Stimulated activated naive CD4-positive, alpha-beta T cell (primary cell): ENCODE measurements at places on chromosomes 6 and 20.
A peak's percentile ranks its signal among the peaks of the same experiment; 100 is the strongest.

GRCh38 chr6:105051941-105052471, 95.1 kb downstream of the LIN28B start:
- no peak for DNase-seq

GRCh38 chr20:52259295-52259694, 67.7 kb upstream of the ZFP64 start:
- no peak for DNase-seq

DNA sequence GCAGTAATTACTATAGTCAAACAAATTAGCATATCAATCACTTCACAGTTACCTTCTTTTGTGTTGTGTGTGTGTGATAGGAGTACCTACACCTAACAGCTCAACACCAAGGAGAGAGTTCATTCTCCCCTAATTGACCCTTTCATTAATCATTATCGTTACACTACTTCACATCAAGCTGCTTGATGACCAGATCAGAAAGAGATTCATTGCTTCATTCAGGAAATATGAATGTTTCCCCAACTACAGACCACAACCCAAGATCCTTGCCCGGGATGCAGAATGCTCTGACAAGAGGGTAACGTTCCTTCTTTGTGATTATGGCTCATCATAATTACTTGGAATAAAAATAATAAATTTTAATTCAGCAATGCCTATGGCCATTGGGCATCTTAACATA, 132.7 kb downstream of the PKHD1 start:
- DNase-seq: no peak

DNA sequence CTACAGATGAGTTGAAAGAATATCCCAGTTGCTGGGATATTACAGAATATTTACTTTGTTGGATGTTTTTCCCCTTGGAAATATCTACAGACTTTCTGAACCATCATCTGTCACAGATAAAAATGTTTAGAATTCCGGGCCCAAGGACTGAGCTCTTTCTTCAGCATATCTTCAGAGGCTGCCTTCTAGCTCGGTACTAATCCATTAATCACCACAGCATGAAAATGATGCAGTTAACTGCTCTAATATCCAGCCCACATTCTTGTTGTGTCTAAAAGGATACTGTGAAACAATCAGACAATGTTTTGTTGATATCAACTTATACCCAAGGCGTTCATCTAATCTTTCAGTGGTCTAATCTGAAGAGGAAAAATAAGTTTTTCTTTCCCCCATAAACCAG, 247.4 kb downstream of the TBC1D32 start:
- no peak for DNase-seq

DNA sequence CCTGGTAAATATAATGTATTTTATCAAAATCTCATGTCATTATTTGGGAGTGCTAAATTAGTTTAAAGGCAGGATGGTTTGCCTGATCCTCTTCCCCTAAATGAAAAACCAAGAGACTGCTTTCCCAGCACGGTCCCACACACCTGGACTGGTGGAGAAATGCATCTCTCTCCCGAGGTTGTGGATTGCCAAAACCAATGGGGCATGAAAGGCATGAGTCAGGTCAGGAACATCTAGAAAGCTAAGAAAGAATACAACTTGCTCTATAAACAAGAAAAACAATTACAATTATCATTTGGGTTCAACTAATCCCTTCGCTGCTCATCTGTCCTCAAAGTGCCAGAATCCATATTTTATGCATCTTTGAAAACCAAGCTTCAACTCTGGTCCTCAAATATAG, 308.3 kb upstream of the IRAK1BP1 start:
- no peak for DNase-seq

GRCh38 chr20:38873050-38873581, 53.1 kb upstream of the FAM83D start:
- DNase-seq: peak; percentile 23

- DNase-seq: peak; percentile 9
These were observed 38.4 kb upstream of the ARHGAP18 start for GRCh38 chr6:129748212-129748900.

DNA sequence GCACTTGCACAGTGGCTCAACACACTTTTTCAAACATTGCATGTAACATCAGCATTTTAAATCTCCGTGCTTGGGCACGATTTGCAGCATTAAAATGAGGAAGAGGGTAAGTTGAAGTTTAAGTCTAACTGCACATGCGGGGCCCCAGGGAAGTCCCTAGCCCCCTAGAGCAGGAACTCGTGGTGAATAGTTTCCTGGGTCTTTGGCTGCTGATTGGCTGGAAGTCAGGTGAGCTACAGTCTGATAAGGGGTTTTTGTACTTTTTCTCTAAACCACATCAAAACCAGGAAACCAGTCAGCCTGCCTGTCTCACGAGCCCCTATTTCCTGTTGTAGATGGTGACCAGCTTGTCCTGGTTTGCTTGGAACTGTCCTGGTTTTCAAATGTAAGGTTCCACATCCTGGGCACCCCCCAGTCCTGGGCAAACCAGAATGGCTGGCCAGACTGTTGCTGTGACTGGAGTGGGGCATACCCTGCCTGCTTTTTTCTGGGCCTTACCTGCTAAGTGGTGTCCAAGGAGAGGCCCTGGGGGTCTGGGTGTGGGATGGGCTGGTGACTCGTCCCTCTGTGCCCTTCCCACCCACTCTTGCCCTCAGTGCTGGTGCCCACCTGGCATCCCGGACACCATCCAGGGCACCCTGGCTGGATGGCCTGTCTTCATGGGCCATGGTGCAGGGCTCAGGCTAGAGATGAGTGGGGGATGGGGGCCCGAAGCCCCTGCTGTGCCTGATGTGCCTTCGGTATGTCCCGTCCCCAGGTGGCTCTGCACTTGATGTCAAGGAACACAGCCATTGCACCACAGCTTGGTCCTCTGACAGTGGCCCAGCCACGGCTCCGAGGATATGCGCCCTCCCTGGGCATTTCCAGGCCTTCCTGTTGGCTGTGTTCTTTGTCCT, 31.8 kb downstream of the SUN5 start:
- DNase-seq: peak; percentile 82

DNA sequence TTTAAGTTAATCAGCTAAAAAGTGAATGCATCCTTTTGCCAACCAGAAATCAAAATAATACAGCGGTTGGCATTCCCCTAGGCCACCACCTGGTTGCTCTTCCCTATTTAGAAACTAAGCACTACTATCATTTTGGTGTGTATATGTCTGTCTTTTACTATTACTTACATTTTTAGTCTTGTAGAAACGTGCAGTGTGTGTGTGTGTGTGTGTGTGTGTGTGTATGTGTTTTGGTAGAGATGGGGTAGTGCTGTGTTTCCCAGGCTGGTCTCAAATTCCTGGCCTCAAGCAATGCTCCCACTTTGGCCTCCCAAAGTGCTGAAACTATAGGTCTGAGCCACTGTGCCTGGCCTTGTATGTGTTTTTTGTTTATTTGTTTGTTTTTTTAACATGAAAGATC, 27.4 kb downstream of the MYO6 start:
- no peak for DNase-seq

DNA sequence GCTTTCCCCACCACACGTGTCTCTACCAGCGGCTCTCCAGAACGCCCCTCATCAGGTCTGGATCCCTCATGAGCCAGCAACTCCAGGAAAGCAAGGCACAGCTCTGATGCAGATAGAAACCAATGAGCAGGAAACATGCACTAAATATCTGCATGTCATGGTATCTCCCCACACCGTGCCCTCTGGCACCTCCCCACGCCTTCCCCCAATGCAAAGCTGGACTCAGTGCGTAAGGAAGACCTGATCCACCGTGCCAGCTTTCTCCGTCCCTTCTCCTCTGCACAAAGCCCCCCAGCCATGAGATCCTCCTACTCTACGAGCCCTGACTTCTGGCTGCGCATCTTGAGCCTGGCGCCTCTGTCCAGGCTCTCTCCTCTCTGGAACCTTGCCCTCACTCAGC, 9.4 kb downstream of the PDE10A start:
- DNase-seq: no peak

DNA sequence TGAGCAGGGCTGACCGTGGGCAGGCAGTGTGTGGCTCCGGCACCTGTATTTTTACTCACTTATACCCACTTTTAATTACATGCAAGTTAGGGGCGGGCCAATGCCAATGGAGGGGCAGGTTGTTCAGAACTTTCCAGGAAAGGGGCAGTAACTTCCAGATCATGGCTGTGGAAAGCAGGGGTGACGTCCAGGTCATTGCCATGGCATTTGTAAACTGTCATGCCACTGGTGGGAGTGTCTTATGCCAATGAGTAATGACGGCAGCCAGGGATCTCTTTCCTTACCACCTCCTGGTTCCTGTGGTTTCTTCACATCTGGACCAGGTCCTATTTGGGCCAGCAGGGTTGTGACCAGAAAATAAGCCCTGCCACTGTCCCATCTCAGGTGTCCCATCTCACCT, 258.7 kb downstream of the THBS2 start:
- DNase-seq: no peak

GRCh38 chr6:107344981-107345380, 114.4 kb downstream of the PDSS2 start:
- no peak for DNase-seq

DNA sequence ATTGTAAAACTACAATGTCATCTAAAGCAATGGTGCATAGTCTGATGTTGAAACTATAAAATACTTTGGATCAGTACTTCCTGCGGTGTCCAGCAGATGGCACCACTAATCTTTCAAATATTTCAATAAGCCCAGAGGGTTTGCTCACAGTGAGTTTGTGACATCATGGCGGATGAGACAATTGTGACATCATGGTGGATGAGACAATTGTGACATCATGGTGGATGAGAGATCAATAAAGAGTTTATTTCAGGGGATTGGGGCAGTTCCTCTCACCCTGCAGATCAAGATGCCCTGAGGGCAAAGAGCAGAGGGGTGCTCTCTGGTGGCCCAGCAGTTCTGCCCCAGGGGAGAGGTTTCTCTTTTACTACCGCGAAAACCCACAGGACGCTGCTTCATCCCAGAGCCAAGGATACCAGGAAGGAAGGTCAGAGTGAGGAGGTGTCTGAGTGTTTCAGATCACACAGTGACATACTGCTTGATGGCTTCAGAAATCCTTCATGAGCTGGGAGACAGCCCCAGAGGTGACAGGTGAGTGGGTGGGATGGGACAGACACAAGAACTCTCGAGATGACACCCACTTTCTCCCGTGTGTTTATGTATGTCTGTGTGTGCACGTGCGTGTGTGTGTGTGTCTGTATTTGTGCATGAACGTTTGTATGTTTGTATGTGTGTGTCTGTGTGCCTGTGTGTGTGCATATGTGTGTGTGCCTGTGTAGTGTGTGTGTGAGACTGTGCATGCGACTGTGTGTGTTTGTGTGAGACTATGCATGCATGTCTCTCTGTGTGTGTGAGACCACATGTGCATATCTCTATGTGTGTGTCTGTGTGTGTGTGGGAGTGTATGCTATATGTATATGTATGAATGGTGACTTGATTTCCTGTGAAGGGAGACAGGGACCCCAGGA, 7.3 kb upstream of the ULBP2 start:
- DNase-seq: peak; percentile 46

GRCh38 chr6:75802366-75802765, 53.3 kb downstream of the MYO6 start:
- no peak for DNase-seq

DNA sequence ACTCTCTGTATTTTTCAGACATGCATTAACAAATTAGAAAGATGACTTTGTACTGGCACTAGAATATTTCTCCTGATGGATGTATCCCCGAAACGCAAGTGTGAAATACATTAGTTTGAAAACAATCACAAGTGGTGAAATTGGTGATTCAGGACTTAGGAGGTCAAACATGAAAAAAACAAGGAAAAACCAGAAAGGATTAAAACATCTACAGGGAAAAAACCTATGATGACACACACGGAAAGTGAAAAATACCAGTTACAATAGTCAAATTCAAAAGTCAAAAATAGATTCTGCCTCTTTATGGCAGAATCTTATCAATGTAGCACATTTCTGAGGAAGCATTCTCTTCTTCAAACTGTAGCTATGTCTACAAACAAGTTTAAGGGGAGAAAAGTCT, 129.0 kb upstream of the SGK1 start:
- no peak for DNase-seq

GRCh38 chr6:163548624-163549023, 134.1 kb downstream of the QKI start:
- no peak for DNase-seq

- DNase-seq: no peak
These were observed 143.7 kb upstream of the GGTLC1 start for GRCh38 chr20:24132246-24132645.

DNA sequence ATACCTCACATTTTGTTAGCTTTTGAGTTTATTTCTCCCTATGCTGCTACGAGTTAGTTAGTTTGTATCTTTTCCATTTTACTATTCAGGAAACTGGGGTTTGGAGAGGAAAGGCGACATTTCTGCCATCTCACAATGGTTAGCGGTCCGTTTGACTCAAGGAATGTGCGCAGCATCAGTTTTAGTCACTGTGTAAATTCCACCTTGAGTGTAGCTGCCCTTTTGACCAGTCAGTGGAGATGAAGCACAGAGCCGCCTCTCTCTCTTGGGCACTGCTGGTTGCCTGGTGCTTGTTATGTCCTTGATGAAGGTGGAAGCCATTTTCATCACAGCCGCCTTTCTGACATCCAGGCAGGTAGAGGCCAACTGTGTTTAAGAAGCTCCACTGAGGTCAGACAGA, 185.5 kb downstream of the SCP2D1 start:
- DNase-seq: no peak

GRCh38 chr20:32520927-32521203, 64.3 kb downstream of the NOL4L start:
- no peak for DNase-seq

GRCh38 chr6:11552442-11552841, 14.9 kb downstream of the TMEM170B start:
- no peak for DNase-seq

GRCh38 chr20:32434434-32434833, 76.3 kb downstream of the ASXL1 start:
- no peak for DNase-seq

GRCh38 chr6:111843347-111844147, 29.7 kb downstream of the FYN start:
- peak; percentile 38 for DNase-seq

GRCh38 chr20:45020236-45020886, 54.0 kb downstream of the STK4 start:
- no peak for DNase-seq

- DNase-seq: no peak
These were observed 62.5 kb upstream of the OGFRL1 start for GRCh38 chr6:71226151-71226550.

DNA sequence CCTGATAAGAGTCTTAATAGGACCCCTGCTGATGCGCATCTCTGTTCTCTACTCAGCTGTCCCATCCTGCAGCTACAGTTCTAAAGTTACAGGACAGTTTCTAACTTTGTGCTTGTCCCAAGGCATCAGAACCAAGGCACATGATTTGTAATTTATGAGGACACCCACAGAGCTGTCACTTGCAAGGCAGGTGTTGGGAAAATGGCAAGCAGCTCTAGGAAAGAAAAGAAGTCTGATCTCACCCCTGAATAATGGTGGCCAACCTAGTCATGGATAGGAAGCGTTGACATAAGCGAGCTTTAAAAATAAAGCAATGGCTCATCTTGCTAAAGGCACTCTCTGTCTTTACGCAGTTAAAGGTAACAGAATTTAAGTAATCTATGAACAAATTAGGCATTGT, 127.6 kb upstream of the VGLL2 start:
- no peak for DNase-seq

DNA sequence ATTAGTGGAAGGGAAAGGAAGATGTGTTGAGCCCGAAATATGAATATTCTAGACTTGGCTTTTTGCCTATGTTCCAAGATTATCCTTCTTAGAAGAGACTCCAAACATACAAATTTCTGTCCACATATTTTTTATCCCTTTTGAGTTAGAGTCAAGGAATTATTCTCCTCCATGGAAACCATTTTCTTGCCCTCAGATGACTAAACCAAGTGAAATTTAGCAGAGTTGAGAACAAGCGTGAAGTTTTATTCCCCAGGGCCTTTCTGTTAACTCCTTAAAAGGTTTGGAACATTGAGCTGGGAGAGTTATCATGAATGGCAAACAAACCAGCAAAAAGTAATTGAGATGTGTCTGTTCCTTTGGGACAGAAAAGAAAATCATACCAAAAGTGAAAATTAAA, 286.1 kb upstream of the PLCB4 start:
- no peak for DNase-seq
